Thymus (tissue), 14 donors: ENCODE measurements at places on chromosomes 12 and 14.

- DNase-seq, result no peak
These were observed 26.3 kb upstream of the TC2N start for GRCh38 chr14:91893669-91894068.

- DNase-seq, result no peak
These were observed 49.8 kb upstream of the CCDC63 start for GRCh38 chr12:110796952-110797351.

DNA sequence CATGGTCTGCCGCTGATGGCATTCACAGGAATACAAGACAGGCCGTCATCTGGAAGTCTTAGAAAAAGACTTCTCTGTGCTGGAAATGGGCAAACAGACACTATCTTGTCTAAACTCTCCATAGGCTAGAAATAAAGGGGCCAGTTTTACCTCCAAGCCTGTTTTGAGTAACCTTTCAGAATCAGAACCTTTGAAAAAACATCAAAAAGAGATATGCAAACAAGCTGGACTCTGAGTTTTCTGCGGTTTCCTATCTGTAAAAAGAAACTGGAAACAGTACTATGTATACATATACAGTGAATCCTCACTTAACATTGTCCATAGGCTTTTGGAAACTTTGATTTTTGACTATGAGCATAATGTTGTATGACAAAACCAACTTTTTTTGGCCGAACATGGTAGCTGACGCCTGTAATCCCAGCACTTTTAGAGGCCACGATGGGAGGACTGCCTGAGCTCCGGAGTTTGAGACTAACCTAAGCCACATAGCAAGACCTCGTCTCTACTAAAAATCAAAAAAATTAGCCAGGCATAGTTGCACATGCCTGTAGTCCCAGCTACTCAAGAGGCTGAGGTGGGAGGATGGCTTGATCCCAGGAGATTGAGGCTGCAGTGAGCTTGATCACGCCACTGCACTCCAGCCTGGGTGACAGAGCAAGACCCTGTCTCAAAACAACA is 92.9 kb upstream of the MAX start:
- no peak for DNase-seq

DNA sequence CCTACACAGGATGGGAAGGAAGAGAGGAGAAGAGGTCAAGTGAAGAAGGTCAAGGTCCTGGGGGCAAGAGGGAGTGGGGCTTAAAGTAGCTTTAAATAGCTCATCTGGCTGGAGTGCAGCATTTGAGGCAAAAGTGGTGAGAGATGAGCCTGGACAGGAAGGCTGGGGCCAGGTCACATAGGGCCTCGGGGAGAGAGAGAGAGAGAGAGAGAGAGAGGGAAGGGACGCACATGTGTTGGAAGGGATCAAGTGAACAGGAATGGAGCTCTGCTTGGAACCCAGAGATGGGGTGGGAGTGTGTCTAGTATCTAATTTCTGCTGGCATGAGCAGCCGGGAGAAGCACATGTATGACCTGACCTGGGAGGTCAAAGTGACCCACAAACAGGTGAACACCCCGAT is 407.5 kb downstream of the MED13L start:
- DNase-seq, result no peak

- no peak for DNase-seq
These were observed 12.4 kb downstream of the PPM1H start for GRCh38 chr12:62922539-62922938.

DNA sequence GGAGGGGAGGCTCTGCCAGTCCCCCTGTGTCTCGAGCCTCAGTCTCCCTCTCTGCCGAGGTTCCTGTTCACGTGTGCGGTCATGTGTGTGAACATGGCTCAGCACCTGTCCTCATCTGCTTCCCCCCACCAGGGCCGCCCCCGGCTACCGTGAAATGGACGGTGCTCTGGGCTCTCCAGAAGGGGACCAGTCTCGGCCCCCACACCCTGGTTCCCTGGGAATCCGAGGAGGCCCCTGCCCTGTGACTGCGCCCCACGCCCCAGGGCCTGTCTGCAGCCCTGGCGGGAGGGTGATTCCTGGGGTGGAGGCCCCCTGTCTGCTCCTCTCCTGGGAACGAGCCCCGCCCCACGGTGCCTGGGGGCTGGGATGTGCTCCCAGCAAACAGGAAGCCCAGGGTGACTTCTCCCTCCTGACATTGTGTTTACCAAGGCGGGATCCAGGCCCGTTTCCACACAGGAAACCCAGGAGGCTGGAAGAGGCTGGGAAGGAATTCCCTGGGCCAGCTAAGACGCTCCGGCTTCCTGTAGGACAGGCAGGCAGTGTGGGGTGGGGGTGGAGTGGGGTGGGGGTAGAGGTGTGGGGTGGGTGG is 46.6 kb downstream of the KIF26A start:
- no peak for DNase-seq

- DNase-seq, result no peak
These were observed 105.1 kb upstream of the AMIGO2 start for GRCh38 chr12:47184813-47185212.

- no peak for DNase-seq
These were observed 127.5 kb downstream of the ACSS3 start for GRCh38 chr12:81205416-81205815.

GRCh38 chr12:56804684-56805083 is 41.6 kb downstream of the HSD17B6 start:
- no peak for DNase-seq
